ENCODE measurements at places on chromosomes 16 and 17.

GRCh38 chr16:354291-354881 lies 1.9 kb upstream of the AXIN1 start:
- no peak for ATAC-seq

- no peak for ATAC-seq
These were observed 16.3 kb upstream of the ATP2A3 start for GRCh38 chr17:3980381-3981014.

DNA sequence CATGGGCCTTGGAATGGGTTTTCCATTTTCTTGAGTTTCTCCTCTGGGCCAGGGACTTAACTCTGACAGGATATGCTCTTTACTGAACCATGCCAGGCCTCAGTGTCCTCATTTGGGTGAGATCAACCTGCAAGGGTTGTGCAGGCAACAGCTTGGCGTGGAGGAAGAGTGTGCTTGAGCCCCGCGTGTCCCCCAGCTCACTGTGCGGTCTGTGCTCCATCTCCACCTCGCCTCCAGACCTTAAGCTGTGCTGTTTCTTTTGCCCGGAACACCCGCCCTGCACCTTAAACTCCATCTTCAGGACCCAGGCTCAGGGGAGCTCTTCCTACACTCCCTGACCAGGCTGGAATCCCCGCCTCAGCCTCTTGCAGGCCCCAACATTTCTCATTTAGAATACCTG lies 9.7 kb downstream of the RUSF1 start:
- ATAC-seq: no peak

GRCh38 chr16:81940781-81941560 lies 70.3 kb downstream of the SDR42E1 start:
- no peak for ATAC-seq

DNA sequence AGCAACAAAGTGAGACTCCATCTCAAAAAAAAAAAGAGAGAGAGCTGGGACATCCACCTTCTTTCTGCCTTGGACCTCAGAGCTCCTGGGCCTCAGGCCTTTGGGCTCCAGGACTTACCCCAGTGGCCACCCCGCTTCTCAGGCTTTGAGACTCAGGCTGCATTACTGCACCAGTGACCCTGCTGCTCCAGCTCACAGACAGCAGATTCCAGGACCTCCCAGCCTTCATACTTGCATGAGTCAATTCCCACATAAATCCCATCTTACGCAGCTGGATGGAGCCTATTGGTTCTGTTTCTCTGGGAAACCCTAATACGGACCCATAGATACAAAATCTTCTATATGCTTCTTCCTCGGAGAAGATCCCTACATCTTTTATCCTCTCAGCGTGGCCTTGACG lies 2.1 kb upstream of the CEP295NL start:
- ATAC-seq: no peak

DNA sequence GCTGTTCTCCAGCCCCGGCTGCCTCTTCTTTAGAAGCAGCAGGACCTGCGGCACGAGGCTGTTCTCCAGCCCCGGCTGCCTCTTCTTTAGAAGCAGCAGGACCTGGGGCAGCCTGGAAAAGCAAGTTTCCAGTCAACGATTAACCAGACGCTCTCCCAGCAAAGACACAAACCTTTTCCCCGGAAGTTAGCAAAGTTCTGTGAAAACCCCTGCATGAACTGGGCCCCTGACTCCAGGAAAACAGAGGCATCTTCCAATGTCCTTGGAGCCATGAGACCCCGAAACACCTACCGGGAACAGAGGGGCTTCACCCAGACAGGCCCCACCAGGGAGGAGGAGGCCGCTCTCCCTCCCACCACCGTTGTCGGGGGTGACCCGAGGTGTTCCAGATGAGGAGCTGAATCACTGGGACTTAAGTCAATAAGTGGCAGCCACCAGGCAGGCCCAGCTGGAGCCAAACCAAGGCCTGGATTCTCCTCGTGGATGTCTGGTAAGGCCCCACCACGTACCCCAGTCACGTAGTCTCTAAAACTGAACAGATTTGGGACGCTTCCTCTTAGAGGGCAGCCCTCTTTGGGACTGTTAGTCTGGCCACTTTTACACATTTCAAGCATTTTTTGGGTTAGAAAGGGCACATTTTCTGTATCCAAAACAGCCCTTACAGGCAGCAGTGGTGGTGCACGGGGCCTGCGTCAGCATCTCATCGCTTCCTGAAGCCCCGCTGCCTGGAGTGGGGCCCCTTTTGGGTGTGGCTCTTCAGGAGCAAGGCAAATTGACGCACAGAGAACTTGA lies at the start of gene RPH3AL:
TSS of gene RPH3AL (minus strand) at position 387 of the 792 bp plus-strand sequence. CDS start 25,264 bp downstream, outside the sequence.
- ATAC-seq: no peak

GRCh38 chr16:49338611-49339265 lies 34.9 kb upstream of the C16orf78 start:
- ATAC-seq: no peak

DNA sequence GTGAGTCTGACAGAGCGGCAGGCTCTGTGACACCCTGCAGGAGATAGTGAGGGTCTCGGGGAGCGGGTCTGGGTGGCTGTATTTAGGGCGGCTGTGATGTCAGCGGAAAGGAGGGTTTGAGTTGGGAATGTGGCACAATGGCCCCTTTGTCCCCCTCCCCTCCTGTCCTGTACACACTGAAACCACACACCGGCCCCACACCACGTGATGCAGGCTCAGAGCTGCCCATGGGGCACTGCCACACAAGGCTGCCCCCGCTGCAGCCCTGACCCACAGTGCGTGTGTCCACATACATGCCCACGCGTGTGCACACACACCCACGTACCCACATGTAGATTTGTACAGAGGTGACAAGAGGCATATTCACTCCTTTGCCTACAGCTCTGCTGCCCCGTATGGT lies 15.3 kb downstream of the SGCA start:
- no peak for ATAC-seq

DNA sequence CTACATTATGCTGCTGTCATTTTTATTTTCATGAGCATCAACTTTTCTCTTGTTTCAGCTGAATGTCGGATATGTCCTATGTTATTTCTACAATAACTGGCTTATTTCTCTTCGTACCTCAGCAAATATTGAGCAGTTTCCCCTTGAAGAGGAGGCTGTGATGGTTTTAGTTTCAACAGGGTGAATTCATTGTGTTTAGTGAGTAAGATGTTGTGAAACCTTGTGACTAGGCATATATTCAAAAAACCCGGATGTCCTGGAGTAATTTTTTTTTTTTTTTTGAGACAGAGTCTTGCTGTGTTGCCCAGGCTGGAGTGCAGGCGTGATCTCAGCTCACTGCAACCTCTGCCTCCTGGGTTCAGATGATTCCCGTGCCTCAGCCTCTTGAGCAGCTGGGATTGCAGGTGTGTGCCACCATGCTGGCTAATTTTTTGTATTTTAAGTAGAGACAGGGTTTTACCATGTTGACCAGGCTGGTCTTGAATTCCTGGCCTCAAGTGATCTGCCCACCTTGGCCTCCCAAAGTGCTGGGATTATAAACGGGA lies 11.1 kb downstream of the CPD start:
- no peak for ATAC-seq

- no peak for ATAC-seq
These were observed 437.8 kb downstream of the SLC39A11 start for GRCh38 chr17:72654706-72655105.

- ATAC-seq: peak; percentile 41
These were observed 73.2 kb upstream of the MRTFB start for GRCh38 chr16:13997933-13998332.

- no peak for ATAC-seq
These were observed 15.4 kb downstream of the SLC25A10 start for GRCh38 chr17:81727324-81728031.

DNA sequence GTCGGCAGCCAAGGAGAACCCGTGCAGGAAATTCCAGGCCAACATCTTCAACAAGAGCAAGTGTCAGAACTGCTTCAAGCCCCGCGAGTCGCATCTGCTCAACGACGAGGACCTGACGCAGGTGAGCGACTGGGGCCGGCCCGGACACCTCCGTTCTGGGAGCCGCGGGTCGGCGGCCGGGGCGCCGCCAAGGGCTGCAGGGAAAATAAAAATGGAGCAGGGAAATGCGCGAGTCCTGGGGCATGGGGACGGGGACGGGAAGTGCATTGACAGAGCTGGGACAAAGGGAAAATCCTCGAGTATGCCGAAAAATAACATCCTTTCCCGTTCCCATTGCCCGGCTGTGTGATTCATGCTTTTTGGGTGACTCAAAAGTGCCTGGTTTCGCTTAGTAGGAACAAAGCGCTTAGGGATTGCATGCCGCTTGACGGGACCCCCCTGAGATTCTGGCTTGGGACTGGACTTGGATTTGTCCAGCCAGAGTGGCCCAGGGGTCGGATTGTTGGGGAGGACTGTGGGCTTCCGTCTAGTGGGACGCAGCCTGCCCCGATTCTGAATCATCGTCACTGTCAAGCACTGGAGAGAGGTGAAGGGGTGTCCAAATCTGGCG lies 699 bp downstream of the MPRIP start:
- ATAC-seq: no peak

DNA sequence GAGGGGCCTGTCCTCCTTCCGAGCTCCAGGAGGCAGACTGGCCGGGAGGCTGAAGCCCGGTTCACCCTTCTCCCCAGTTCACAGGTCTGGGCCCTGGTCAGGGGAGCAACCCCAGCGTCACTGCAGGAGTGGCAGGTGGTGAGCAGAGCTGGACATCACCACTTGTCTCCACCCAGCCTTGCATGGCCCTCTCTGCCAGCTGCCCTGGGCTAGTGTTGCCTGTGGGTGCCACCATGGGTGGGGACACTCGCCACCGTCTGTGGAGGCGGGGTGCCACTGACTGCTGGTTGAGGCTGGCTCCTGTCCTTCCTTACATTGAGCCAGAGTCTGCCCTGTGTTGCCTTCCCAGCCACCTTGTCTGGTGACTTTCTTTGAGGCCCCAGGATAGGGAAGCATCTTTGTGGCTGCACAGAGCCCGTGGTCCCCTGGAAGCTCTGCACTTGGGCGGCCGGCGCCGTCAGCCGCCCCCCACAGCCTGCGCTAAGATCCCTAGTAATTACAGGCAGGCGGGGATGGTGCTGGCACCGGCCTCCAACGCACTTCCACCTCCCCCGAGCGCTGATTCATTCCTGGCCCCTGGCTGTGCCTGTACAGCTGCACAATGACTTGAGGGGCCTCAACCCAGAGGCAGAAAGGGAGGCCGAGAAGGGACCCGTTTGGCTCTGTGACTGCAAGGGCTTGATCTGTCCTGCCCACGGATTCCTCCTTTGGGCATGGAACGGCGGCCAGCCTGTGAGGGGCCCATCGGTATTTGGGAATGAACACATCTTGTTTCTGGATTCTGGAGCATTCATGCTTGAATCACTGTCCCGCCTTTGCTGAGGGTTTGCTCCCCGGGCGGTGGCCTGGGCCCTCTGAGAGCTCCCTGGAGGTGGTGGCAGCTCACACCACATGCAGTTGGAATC lies 5.2 kb downstream of the BAIAP2 start:
- ATAC-seq: no peak

- no peak for ATAC-seq
These were observed 2.6 kb downstream of the ABR start for GRCh38 chr17:1177016-1177700.

DNA sequence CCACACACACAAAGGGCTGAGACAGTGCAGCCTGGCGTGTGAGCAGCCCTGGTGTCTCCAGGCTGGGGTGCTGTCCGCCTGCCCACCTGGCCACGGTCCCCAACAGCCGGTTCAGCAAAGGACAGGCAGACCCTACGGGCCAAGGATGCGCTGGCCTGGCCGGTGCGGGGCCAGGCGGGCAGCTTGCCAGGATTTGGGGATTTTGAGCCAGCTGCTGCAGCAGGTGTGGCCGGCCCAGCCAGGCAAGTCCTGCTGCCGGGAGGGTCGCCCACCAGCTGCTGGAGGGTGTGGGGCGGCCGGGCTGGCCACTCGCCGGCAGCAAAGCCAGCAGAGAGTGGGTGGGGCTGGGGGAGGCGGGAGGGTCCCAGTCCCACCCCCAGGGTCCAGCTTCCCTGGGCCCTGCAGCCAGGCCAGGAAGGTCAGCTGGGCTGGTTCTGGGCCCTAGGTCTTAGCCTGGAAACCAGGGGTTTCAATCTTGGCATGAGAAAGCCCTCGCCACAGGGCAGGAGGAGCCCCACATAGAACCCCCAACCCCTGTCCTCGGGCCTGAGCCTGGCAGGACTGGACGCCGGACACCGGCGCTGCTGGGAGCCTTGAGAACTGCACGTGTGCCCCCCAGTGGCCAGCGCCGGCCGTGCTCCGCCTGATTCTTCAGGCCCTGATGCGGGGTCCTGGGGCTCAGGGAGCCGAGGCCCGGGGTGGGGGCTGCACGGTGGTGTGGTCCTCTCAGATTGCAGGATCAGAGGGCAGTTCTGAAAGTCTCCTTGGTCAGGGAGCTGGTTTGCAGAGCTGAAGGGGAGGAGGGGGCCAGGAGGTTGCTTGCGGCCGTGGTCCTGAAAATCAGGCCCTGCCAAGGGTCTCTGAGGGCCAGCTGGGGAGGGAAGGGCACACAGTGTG lies 17.6 kb upstream of the SSTR5 start:
- peak; percentile 37 for ATAC-seq

GRCh38 chr16:71499775-71500364 lies 10.7 kb upstream of the ZNF19 start:
- peak; percentile 58 for ATAC-seq

- ATAC-seq: no peak
These were observed 2.0 kb upstream of the CDH8 start for GRCh38 chr16:62038225-62038624.

DNA sequence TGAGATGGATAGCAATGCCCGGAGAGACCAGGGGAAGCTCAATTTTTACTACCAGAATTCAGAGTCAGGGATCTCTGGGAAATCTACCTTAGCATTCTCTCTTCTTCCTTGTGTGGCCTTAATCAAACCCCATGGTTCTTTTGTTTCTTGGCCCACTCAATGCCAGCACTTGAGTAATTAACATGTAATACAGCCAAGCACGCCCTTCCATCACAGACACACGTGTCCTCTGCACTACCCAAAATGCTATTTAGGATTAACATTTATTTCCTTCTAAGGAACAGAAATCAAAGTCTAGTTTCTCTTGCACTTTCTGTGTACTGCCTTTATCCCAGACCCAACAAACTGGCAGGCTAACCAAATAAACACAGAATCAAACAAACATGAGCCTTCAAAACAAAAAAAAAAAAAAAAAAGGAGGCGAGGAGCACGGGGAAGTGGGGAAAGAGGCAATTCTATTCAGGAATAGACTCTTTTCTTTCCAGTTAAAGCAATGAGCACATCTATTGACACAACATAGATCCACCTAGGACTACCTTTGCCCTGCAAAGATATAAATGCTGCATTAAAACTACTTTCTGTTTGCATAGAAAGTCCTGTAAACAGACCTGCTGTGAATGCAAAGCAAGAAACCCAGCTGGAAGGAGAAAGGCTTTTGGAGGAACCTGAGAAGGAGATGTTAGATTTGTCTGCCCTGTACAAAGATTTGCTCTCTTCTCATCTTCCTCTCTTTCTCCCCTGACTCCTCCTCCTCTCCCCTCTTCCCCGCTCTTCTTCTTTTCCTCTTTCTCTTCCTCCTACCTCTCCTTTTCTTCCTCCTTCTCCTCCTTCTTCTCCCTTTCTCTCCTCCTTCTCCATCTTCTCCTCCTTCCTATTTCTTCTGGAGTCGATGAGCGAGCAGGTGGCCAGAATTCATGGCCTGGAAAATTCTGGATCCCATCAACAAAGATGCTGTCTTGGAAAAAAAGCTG lies 294.4 kb downstream of the NPIPA8 start:
- ATAC-seq: no peak

GRCh38 chr17:51298508-51299371 lies 38.4 kb downstream of the UTP18 start:
- no peak for ATAC-seq

Data from activated CD4-positive, CD25-positive, alpha-beta regulatory T cell treated with anti-CD3 and anti-CD28 coated beads, Interleukin-2, amount 50 U/mL, for 24 hours (primary cell).